ENCODE measurements at places on chromosomes 2 and 18.

- DNase-seq = no peak
Measured at GRCh38 chr2:28618221-28619141, 122.6 kb downstream of the PLB1 start.

GRCh38 chr2:121501031-121501430, 29.6 kb upstream of the RNU4ATAC start:
- no peak for DNase-seq

DNA sequence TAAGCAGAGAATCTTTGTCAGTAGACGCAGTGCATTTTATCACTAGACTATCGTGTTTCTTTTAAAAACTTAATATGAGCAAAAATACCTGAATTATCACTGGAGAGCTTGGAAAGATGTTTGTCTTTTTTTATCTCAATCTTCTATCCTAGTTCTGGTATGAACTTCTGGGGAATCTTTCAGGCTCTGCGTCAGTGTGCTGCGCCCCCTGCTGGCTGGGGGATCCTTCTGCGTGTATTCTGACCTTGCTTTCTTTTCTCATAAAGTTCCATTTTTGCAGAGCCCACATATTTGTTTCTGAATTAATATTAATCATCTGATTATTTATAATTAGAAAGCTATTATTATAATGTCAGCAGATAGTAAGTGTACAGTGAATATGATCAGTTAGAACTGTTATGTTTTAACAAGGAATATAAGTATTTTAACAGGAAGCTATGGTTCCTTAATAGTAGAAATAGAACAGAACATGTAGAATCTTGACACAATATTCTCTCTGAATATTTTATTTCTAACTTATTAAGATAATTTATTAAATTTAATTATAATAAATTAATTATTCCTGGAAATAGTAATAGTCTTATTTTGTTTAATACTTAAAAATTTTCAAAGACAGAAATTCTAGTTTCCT, 945.0 kb upstream of the CRIM1 start:
- no peak for DNase-seq

- DNase-seq = no peak
Measured at GRCh38 chr2:158179660-158180059, 78.0 kb downstream of the UPP2 start.

DNA sequence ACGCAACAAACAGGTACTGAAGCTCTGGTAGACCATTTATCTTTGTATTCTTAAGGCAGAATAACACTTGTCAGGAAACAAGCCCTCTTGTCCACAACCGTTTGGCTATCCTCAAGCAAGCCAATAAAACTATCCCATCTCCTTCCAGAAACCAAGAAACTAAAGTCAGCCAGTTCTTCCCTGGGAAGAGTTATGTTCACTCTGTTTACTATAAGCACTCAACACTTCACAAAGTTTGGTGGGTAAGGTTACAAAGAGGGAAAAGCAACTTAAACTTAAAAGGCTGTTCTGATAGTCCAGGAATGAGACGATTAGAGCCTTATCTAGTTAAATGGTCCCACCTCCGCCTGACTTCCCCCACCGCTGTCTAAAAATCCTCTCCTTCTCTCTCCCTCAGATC, 25.6 kb downstream of the LRP2 start:
- DNase-seq = no peak

DNA sequence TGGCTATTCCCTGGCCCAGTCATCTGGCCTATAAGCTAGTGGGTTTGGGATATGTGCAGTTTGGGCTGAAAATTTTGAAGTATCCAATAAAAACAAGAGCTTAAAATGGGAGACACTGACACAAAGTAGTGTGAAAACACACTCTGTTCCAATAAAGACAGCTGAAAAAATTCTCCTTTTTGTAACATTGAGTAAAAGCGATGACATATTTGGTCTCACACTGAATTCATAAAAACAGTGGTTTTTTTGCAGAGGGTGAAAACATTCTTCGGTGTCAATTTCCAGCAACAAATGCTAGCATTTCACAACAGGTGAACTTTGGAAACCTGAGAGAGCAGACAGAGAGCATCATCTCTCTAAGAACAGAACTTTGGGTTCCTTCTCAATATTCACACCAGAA, 142.2 kb downstream of the OSR1 start:
- DNase-seq = no peak

DNA sequence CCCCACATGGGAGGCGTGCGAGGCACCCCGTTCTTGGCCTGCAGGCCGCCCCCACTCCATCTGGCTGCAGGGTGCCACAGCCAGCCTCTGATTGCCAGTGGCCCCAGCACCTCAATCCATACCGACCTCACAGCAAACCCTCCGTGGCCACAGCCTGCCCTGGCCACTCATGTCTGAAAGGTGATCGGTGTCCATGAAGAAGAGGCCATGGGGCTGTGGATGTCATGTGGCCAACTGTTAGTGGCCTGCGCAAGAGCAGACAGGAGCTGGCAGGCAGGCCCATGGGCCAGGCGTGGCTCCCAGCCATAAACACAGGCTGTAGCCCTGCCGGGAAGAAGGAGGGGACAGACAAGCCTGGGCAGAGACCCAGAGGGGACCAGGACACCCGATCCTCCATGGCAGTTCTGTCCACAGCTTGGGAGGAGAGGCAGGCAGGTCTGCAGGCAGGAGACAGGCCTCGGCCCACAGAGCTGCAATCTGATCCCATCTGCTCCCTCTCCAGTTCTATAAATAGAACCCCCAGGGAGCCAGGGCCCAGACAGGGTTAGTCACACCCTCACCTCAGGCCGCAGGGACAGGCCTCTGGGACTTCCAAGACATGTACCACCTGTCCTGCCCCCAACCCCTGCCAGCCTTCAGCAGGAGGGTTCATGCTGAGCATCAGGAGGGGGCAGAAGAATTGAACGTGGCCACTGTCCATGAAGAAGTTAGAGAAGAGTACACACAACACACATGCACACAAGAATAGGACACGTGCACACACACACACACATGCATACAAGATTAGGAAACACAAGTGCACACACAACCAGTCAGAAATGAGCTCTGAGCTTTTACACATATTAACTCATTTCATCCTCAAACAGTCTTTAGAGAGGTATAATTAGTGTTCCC, 16.9 kb downstream of the STEAP3 start:
- no peak for DNase-seq

DNA sequence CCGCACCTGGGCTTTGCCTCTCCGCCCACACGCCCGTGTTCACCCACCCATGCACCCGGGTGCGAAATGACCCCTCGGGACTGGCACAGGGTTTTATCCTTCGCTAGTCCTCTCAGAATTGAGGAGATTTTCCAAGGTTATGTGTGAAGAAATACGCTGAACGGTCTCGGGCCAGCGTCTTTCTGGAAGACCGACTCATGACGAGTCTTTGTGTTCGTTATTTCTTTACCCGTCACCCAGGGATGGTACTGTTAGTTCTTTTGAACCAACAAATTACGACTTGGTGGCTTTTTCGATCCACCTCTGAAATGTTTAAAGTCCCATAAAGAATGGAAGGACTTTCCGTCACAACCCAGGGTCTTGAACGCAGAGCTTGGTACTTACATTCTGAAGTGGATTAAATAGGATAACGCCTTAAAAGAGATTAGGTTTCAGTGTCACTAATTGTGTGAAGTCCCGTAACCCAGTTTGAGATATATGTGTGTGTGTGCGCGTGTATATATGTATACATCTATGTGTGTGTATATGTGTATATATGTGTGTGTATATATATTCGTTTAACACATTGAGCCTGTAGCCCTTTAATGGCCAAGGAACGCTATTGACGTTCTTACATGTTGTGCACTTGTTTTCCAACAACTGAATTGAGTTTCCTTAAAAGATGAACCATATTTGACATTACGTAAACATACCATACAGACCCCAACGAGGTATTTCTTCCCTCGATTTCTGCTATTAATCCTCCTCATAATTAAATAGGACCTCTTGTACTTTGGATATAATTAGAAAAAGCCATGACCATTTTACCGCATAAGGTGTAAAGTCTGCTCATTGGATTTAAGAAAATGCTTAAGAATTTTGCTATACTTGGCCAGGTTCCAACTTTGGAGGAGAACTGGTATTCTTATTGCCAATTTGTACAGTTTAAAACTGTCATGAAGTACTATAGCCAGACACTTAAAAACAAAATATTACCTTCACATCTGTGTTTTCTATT, 889 bp downstream of the ZC3H15 start:
- DNase-seq = no peak

GRCh38 chr18:63099848-63100629, 219.5 kb downstream of the BCL2 start:
- no peak for DNase-seq

DNA sequence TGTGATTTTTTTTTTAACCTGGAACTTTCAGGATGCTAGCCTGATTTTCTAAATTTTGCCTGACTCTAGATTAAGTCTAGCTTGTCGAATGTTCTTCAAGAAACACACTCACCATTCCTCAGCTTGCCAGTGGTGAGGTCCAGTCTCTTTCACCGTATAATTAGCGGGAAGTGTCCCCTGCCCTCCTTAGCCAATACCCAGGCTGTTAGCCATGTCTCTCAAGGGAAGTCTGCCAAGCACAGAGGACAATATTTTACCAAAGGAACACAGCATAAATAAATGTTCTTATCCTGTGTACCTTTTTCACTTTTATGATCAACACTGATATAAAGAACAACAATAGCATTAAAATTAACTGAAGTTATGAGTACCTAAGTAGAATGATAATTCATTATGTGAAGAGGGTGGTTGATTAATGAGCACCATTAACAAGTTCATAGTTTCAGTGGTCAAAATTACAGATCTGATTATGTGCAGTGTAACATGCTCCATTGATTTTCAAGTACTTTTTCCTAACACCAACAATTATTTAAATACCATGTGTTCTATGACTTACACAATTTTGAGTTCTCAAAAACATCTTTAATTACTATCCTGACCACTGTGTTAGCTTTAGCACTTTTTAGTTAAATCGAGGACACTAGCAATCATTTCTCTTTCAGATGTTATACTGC, 445.8 kb upstream of the RAB12 start:
- DNase-seq = no peak

GRCh38 chr2:139478165-139478914, 698.1 kb upstream of the NXPH2 start:
- no peak for DNase-seq
